ENCODE measurements at places on chromosomes 16 and 17.

DNA sequence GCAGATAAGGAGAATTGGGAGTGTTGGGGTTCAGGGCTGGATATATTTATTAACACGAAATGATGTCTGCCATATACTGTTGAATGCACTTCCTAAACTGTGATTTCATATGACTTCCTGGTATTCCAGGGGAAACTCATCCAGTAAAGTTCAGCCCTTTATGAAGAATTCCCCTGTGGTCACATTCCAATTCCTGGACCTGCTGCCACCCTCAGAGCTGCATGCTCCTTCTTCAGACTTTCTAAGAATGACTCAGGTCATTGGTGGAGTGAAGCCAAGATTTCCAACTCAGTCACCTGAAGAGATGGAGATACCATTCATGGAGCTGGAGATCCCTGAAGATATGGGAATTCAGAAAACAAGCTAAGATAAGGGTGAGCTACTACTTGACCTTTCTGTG is 114.2 kb upstream of the TMEM97 start:
- DNase-seq: no peak

- no peak for DNase-seq
These were observed 4.7 kb upstream of the DLX4 start for GRCh38 chr17:49964303-49964768.

- peak; percentile 31 for DNase-seq
These were observed 569 bp downstream of the FLII start for GRCh38 chr17:18257982-18258355.

DNA sequence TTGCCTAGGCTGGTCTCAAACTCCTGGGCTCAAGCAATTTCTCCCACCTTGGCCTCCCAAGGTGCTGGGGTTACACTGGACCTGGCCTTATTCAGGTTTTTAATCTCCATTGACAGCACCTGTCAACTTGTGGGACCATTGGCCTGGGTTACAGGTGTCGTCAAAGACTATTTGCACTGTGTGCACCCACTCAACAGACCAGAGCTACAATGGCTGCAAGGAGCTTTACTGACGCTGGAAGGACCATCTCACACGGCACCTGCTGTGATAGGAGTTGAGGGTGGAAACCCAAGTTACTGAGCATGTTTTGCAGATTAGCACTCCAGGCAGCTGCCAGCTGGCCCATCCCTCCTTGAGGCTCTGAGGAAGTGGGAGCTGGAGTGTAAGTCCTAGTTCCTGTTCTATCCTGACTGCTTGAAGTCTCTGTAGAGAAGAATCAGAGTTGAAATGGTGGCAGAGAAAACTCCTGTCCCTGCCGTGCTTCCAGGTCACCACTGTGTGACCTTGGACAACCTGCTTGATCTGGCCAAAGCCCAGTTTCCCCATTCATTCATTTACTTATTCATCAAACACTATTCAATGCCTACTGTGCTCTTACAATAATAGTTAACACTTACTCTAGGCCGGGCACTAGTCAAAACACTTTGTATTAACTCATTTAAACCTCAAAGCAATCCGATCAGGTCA is 42.4 kb upstream of the LONP2 start:
- DNase-seq: no peak

- DNase-seq: no peak
These were observed 46.0 kb downstream of the YPEL2 start for GRCh38 chr17:59377410-59377809.

GRCh38 chr16:19338335-19338734 is 52.8 kb downstream of the CLEC19A start:
- no peak for DNase-seq

GRCh38 chr17:41009301-41009760 is 403 bp upstream of the KRTAP3-1 start:
- DNase-seq: no peak

Data from activated naive CD4-positive, alpha-beta T cell (primary cell).